ENCODE measurements at places on chromosomes 5 and 9.

DNA sequence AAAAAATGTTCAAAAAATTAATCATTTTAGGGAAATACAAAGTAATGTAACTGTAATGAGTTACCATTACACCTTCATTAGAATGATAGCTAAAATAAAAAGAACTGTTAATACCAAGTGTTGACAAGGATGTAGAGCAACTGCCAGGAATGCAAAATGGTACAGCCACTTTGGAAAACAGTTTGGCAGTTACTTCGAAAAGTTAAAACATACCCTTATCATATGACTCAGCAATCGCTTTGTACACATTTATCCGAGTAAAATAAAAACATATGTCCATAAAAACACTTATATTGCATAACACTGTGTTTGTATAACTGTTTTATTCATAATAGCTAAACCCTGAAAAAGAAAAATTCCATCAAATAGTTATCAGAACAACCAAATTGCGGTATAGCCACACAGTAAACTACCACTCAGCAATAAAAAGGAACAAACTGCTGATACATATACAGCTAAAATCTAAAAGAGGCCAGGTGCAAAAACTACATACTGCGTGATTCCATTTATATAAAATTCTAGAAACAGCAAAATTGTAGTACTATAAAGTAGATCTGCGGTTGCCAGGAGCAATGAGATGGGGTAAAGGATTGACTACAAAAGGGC, 61.7 kb downstream of the RFX3 start:
- peak; percentile 4 for DNase-seq

GRCh38 chr9:128689293-128689774, 312 bp downstream of the SET start:
- DNase-seq: peak; percentile 55

DNA sequence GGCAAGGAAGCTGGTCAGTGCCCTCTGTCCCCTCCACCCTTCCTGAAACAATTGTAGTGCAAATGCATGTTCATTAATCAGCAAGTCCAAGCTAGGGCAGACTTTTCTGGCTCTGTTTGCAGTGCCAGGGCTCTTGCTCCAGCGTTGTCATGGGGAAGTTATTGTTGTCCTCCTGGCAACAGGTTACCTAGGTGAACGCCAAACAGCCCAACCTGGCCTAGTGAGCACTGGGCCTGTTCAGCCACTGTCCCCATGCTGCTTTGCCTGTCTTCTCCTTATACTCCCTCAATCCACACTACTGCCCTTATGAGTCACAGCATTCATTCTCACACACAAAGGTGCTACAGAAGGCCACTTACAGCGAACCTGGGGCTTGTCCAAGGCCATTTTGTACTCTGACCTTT, 34.5 kb upstream of the GLIS3 start:
- no peak for DNase-seq

GRCh38 chr9:68728731-68729130, 23.7 kb downstream of the PIP5K1B start:
- DNase-seq: no peak

DNA sequence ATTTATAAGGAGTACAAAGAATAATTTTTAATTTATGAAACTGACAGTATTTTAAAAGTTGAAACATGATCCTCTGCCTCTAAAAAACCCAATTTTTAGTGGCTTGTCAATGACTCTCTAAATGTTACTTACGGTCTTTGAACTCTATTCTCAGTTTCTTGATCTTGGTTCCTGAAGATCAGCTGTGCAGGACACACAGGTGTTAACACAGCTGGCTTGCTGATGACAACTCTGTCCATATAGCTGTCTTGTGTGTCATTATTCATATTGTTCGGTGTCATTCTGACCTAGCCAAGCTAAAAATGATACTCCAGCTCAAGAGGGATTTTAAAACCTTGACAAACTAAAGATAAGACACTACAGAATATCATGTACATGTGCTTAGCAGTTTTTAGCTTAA, 314.5 kb downstream of the CCDC171 start:
- DNase-seq: no peak

DNA sequence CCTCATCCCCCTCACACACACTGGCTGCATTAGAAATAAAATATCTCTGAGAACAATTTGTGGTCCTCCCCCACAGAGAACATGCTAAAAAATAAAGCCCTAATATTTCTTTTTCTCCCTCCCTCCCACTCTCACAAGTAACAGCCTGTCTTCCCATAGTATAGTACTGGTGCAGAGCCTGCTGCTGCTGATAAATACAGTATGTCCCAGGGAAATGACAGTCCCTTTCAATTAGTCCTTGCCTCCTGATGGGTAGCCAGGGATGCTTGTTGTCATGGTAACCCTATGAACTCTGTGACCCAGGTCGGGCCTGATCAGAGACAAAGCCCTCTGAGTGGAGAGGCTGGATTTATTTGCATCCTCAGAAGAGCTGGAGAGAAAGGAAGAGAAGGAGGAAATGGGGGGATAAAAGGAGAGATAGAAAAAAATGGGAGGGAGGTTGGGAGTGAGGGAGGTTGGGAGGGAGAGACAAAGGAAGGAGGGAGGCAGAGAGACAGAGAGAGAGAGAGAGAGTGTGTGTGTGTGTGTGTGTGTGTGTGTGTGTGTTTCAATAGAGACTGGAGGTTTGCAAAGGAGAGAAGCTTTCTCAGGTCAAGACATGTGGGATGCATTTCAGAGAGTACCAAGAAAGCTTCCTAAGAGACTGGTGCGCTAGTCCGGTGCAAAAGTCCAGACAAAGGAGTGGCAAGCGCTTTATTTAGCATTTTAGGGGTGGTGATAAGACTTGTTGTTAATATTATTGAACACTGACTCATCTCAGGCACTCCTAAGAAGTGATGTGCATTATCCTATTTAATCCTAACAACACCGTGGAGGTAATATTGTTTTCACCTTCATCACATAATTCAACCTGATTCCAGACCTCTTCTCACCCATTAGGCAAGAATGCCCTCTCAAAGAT, 260.8 kb downstream of the FAM114A2 start:
- no peak for DNase-seq

DNA sequence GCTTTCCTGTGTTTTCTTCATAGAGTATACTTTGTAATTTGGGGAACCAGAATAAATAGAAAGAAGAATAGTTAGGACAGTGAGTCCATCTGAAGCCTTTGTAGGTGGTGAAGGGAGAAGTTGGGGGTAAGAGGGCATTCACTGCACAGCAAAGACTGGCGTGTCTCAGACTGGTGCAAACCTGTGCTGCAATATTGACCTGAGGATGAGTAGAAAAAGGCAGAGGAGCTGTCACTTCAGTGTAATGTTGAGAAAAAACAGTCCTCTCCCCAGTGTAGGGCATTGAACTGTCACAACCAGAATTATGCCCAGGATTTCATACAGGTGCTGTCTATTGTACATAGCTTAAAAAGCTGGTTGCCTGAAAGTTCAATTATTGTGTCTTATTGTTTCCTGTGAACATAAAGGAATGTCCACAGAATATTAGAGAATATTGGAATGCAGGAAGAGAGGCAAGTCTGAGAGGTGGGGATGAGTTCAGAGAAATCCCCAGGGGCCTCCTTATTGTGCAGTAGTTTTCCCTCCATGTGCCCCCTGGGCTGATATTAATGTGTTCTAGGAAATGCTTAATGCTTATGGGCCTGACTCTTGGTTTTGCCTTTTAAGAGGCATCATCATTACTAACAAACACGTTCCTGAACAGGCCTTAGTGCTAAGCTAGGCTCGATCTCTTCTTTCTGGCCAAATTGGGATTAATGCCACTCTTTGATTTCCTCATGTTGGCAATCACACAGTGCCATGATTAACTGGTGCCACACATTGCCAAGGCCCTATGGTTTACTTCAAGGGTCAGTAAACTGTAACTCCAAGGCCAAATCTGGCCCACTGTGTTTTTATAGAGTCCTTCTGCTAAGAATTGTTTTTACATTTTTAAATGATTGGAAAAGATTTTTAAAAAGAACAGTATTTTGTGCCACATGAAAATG, 34.0 kb downstream of the DAPK1 start:
- DNase-seq: no peak

GRCh38 chr9:129137292-129138143, 26.3 kb downstream of the PTPA start:
- no peak for DNase-seq

GRCh38 chr5:4207486-4207885, 611.9 kb downstream of the IRX1 start:
- no peak for DNase-seq

GRCh38 chr5:79588696-79589095, 23.5 kb upstream of the TENT2 start:
- no peak for DNase-seq

DNA sequence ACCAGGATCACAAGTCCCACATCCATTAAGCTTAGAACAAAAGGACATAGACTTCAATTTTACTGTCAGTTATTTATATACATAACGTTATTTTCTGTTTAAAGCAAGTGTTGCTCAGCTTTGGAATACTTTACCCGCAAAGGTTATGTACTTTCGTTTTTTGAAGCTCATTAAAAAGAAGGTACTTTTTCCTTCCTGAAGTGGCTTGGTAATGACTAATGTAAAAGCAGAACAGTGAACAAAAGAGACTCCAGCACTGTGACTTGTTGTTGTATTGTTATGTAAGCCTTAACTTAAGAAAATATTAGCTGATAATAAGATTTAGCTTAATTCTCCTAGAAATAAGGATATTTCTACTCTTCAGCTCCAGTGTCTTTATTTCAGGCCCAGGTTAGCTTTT, 97.3 kb upstream of the SLCO6A1 start:
- DNase-seq: no peak

GRCh38 chr5:136080483-136081216, 51.9 kb downstream of the TGFBI start:
- DNase-seq: peak; percentile 70

GRCh38 chr5:172065431-172066065, 59.1 kb upstream of the FBXW11 start:
- no peak for DNase-seq

GRCh38 chr9:101212661-101213060, 172.1 kb downstream of the BAAT start:
- DNase-seq: no peak

GRCh38 chr5:65482736-65483545, 1.2 kb upstream of the ADAMTS6 start:
- DNase-seq: peak; percentile 55

- peak; percentile 27 for DNase-seq
Measured at GRCh38 chr5:159341906-159342310, 11.6 kb upstream of the IL12B start.

DNA sequence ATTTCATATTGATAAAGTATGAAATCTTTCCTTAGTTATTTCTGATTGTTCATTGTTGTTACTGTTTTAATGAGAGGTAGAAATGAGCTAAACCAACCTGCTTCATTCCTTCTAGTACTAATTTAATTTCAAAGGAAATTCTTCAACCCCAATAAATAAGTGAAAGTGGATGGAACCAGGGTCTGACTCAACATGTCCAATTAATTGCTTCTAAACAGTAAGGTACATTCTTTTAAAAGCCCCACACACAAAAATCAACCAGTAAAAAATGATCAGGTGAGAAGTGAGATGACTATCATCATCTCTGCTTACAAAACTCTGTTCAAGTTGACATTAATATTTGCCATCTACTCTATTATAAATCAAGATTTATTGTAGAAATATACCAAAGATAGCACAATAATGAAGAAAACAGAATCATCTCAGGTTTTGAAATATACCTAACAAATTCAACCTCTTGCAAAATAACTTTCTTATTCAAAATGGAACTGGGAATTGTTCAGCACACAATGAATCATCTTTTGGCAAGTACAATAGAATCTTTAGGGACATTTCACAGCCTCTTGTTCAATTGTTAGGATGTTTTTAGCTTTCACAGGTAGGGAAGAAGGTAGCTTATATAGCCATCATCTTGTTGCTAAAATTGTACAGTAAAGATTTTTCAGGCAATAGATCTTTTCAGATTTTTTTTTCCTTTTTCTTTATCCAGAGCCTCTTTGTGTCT, 114.5 kb downstream of the RPS23 start:
- DNase-seq: peak; percentile 56

DNA sequence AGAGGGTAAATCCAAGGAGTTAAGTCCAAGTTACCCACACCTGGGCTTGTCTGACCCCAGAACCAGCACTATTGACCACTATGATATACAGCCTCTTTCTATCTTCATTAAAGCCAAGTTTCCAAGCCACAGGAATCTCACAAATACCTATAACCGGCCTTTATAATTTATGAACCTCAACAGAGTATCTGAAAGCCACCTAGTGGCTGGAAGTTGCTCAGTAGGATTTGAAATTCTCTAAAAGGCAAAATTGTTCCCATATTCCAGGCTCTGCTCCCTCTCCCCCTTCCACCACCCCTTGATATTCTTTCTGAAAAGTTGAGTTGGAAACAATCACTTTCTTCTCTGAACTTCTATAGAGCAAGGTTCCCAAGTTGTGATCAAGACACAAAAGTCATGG, 106.4 kb upstream of the GPR151 start:
- DNase-seq: no peak

DNA sequence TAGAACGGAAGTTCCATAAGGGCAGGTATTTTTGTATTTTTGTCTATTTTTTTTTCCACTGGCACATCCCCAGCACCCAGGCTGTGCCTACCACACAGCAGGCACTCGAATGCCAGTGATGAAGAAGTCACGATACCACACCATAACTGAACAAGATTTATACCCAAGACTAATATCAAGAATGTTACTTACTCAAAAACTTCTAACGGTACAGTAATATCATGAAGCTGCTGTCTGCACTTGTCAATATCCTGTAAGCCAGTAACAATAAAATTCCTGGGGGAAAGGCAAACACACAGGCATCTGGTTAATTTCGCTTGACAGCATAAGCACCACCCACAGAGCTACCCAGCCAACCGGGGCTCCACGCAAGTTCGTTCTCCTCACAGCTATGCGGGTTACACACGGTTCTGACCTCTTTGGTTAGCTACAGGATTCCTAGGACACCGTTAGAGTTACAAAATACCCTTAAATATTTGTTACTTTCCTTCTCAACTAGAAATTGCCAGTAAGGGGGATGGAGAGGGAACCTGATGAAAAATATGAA, 1.3 kb downstream of the MED10 start:
- DNase-seq: no peak

- no peak for DNase-seq
Measured at GRCh38 chr9:124613849-124614248, 106.7 kb upstream of the NR5A1 start.

GRCh38 chr5:111584651-111585050, 72.3 kb upstream of the STARD4 start:
- peak; percentile 71 for DNase-seq

- DNase-seq: peak; percentile 45
Measured at GRCh38 chr9:123003466-123003865, 30.0 kb upstream of the GPR21 start.

DNA sequence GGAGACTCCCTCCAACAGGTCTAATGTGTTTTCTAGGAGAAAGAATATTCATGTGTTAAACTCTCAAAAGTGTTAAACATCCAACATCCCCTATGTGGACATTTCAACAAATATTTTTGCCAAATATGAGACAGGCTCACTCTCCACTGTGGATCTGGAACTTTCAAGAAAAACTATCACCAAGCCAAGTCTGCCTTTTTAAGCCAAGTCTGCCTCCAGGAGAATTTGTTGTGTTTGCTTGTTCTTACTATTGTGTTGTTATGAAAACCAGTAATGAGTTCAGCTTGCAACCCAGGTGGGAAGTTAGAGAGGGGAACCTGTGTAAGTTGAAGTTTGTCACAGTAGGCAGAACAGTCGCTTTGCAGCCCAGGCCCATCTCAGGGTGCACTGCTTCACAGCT, 228.1 kb downstream of the NFIB start:
- DNase-seq: no peak

Measured in HCEC 1CT (cell line).